Activated naive CD4-positive, alpha-beta T cell treated with anti-CD3 and anti-CD28 coated beads, Interleukin-2, amount 50 U/mL, for 16 hours (primary cell): ENCODE measurements at places on chromosomes 16 and 17.

GRCh38 chr17:57557416-57557815 lies 187.7 kb downstream of the CCDC182 start:
- DNase-seq, result no peak

- DNase-seq, result no peak
Measured at GRCh38 chr16:373020-373598, 2.8 kb upstream of the MRPL28 start.

DNA sequence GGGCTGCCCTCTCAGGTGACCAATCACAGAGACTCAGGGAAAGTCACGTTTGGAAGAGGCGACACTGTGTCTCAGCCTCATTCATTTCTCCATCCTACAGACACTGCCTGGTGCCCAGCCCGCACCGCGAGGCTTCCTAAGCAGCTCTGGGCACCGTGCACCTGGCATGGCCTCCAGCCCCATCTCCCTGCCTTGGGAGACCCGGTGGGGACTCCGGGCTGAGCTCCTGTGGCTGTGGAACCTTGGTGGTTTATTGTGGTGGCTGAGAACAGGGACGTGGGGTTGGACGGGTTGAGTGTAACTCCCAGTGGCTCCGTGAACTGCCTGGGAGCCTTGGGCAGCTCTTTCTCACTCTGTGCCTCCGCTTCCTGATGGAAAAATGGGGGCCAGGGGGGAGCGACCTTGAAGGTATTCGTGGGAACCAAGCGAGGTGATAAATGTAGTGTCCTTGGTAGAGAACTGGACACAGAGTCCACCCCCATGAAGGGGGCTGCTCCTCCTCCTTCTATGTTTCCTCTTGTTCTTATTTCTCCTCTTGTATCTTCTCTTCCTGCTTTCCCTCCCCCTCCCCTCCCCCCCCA lies 215.4 kb downstream of the SEC14L1 start:
- DNase-seq, result no peak

DNA sequence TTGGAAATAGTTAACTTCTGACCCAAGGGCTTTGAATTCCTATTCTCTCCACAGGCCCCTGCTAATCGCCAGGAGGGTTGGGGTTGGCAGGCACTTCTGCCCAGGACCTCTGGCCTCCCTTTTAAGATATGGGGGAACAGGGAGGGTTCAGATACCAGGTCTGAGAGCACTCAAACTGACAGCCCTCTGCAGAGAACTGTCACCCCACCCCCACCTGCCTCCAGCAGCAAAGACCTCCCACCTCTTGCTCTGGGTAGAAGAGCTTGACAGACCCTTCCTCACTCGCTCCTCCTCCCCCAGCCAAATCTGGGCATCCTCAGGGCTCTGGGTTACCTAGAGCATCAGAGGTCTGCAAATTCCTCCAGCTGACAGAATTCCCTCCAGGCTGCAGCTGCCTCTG lies 11.6 kb downstream of the CDH3 start:
- no peak for DNase-seq

GRCh38 chr17:21296097-21297025 lies 11.8 kb downstream of the MAP2K3 start:
- DNase-seq, result no peak

DNA sequence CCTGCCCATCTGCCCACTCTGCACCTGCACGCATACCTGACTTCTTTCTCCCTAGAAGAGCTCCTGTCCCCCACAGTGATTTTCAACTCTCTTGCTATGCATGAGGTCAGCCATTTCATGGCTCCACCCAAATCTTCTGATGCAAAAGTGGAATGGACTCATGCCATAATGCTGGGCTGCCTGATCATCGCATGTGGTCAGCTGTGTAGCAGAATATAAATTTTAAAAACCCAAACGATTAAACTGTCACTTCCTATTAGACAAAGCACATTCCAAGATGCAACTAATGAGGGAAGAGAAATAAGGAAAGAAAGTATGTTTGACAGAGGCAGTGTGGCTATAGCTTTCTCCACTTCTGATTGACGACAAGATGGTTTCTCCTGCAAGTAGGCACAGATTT lies 26.1 kb downstream of the GRIN2A start:
- DNase-seq, result no peak

- no peak for DNase-seq
Measured at GRCh38 chr17:7046127-7046724, 2.3 kb upstream of the SLC16A11 start.

- DNase-seq, result no peak
Measured at GRCh38 chr17:19309701-19310100, 52.8 kb downstream of the B9D1 start.

GRCh38 chr17:73365906-73366623 lies 54.3 kb upstream of the CDC42EP4 start:
- DNase-seq, result no peak
